Fibroblast of skin of scalp (primary cell): ENCODE measurements at places on chromosomes 5 and 9.

GRCh38 chr5:143674469-143674786 lies 137.5 kb upstream of the HMHB1 start:
- no peak for DNase-seq

- peak; percentile 5 for DNase-seq
Observed at GRCh38 chr5:80569961-80570786, at the start of gene ANKRD34B. Gene ANKRD34B (minus strand): TSS chr5:80570280. CDS start chr5:80560019, 10,261 bp downstream.

DNA sequence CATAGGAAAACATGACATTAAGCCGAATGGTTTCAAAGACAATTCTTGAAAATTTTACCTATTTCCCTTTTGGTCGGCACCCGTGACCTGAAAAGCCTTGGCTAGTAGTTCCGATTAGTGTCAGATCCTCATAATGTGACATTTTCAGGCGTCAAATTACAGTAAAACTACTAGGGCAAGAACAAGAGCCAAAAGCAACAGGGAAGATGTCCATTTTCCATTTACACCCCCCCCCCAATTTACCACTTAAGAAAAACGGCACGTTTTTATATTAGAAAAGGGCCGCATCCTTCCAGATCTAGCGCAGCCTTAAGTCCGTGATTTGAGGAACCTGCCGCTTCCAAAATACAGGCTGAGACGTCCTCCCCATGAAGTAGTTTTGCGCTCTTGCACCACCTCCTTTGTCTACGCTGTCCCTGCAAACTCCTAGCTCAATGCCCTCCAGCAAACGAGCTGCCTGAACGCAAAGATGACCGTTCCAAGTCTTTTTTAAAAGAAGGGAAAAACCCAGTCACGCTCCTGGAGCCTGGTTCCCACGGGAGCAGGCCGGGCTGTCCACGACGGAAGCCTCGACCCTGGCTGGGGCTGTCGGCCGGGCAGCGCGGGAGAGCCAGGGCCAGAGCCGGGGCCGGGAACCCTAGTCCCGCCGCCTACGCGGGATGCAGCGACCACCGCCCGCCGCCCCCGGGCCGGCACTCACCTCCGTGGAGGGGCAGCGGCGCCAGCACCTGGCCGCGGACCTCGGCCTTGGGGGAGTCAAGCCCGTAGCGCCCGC lies 616 bp downstream of the RNF130 start:
- peak; percentile 48 for DNase-seq

DNA sequence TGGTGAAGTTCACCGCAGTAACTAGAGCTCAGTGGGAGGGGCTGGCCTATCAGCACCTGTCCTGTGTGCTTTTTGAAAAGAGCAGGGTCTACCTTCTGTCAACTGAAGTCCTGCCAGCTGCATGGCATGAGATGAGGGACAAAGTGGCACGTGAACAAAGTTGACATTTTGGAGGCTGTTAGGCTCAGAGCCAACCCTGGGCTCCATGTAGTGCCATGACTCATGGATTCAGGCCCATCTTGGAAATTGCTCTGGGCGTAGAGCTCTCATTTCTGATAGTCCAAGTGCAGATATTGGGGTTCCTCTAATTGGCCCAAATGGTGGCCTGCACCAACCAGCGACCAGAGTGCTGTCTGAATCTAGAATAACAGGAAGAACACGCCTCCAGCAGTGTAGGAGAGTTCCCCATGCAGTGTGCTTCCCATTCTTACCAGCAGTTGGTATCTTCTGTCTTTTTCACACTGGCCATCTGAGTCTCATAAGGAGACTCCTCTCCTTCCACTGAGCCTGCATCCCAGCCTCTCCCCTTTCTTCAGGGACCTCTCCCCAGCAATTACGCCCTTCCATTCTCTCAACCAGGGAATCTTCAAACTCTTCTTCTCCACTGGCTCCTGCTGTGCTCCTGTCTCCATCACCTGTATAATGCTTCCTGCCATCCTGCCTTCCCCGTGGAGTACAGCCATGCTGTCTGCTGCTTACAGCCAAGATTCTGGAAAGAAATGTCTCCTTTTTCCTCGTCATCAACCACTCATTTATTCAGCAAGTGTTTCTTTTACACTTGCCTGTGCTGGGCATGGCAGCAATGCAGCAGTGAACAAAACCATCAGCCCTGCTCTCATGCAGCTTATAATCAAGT lies 30.4 kb downstream of the IRF1 start:
- peak; percentile 58 for DNase-seq

GRCh38 chr5:109830955-109831502 lies 141.3 kb downstream of the MAN2A1 start:
- no peak for DNase-seq
